ENCODE measurements at places on chromosomes 4 and X. TPM values are rescaled to one million over a fixed set of nuclear protein-coding genes. Genes with fewer than 3 reads are reported as not detected.

DNA sequence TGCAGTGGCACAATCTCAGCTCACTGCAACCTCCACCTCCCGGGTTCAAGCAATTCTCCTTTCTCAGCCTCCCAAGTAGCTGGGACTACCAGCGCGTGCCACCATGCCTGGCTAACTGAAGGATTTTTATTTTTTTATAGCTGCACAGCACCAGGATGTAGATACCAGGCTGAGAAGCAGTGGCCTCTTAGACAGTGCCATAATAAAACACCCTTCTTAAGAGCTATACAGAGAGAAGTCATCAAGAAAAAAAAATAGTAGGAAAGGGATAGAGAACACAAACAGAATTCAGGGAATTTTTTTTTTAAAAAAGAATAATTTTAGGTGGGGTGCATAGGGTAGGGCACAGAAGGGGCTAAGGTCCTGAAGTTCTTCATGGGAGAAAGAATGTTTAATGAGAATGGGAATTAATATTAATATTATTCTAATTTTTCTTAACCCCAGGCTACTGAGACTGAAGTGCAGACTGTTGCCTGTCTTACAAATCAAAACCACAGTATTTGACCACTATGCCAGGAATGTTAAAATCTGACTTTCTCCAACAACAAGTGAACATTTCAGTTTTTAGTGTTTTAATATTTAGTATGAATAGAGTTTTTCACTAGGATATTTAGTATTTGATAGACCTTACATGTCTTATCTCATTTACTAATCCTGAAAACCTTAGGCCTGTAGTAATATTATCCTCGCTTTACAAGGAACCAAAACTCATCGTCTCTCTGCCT is 146.7 kb downstream of the KCNIP4 start:
- no peak for DNase-seq

GRCh38 chr4:95193391-95194224 is 355.2 kb downstream of the UNC5C start:
- DNase-seq: no peak

DNA sequence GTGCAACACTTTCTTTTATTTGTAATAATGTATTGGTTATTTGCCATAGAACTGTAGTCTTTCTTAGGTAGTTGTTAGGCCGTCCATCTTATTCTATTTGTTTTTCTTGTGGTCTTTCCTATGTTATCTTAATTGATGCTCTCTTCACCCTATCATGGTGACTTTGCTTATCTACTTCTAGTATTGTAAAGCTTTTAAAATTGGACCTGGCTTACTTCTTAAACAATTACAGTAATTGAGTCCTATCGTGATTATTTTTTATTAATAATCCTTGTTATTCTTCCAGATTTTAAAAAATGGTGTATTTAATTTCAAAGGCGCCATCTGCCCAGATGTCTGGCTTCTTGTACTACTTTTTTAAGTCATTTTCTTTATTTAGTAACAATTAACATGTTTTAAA is 63.7 kb downstream of the CLCN5 start:
- DNase-seq: no peak

DNA sequence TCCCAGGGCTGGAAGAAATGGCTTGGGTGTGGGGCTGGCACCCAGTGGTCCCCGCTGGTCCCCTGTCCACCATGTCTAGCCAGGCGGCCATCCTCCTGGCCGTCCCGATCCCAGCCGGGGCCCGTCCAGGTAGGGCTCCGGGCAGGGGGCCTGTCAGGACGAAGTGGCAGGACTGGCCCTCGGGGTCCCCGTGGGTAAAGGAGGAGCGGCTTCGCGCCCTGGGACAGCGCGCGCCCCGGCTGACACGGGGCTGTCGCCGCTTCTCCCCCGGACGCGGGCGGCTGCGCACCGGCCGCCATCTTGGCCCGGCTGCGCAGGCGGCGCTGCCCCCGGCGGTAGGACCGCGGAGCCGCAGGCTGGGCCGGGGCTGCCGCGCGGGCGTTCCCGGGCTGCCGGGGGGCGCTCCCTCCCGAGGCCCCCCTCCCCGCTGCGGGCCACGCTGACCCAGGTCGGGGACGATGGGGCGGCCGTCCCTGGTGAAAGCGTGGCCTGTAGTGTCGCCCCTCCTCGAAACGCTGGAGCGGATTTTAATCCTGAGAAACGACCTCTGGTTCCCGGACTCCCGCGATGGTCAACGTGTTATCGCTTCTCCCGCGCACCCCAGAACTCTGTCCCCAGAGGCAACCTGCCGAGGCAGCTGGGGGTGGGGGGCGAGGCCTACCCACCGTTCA is 60.4 kb upstream of the BCOR start:
- DNase-seq: peak; percentile 48

GRCh38 chrX:134525086-134525792 is 65.3 kb downstream of the HPRT1 start:
- no peak for DNase-seq

- DNase-seq: no peak
Observed at GRCh38 chr4:94665500-94666404, 92.0 kb upstream of the BMPR1B start.

DNA sequence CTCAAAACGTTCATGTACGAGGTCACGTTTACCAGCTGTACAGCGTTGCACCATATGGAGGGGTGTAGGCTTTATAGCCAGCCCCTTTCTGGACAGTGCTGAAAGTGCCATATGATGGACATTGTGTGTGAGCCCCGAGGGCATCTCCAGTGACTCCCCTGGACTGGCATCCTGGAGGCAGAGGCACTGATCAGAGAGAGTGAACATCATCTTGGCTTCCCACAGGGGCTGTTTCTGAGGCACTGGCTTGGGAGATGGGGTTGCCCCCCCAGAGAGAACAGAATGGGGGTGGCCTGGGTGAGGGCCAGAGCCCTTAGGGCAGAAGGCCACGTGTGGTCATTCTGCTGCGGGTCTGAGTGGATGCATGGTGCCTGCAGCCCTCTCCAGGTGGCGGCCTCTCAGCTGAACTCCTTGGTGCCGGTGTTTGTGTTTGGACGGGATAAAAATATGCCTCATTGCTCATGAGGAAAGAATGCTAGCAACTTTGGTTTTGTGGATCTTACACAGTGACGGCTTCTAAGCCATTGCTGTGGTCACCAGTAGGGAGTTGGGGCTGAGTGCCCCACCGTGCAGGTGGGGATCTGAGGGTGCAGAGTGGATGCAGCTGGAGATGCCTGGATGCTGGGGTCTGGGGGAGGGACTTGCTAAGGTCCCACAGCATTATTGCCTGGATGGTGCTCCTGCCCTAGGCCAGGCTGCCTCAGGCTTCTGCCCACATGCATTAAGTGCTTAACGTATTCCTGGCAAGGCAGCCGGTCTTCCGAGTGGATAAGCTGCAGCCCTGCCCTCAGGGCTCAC is 3.4 kb downstream of the WFS1 start:
- peak; percentile 45 for DNase-seq

DNA sequence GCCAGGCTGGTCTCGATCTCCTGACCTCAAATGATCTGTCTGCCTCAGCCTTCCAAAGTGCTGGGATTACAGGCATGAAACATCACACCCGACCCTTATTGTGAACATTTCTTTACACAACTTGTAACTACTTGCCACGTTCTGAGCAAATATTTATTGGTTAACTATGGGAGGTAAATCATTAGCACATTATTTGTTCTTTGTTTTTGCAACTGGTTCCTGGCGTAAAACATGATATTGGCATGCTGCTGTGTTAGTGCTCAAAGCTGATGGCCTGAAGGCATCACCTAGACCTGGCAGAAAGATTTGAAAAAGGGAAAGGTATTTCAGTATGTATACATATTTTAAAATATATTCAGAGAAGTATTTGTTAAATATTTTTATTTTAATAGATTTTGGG is 438.3 kb upstream of the PRKX start:
- no peak for DNase-seq

DNA sequence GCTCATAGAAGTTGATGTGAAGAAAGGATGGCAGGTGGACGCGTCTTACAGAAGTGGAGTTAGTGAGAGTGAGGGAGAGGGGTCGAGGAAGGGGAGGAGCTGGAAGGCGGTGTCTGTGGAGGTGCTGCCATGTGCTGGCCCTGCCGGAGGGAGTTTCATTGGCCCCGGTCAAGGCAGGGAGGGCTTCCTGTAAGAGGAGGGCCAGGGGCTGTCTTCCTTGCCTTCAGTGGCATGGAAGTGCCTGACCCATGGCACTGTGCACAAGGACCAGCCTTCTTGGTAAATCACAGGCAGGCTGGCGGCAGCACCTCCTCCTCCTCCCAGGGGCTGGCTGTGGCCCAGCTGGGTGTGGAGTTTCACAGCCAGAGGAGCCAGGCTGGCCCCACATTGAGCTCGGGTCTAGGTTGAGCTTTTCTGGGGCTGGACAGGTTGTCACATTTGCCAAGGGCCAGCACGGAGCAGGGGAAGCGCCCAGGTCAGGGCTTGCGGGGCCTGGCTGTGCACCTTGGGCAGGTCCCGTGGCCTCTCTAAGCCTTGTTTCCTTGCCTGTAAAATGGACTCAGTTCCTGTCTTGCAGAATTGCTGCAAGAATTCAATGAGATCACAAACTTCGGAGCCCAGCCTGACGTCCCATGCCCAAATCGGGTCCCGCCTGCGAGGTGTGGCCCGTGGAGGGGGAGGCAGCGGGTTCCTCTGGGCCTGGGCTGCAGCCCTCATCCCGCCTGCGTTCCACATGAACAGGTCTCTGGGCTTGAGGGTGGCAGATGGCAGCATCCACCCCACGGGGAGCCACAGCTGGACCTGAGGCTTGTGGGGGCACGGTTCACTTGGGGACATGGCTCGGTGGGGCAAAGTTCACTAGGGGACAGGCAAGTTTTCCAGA is 7.0 kb downstream of the HTRA3 start:
- DNase-seq: peak; percentile 22

DNA sequence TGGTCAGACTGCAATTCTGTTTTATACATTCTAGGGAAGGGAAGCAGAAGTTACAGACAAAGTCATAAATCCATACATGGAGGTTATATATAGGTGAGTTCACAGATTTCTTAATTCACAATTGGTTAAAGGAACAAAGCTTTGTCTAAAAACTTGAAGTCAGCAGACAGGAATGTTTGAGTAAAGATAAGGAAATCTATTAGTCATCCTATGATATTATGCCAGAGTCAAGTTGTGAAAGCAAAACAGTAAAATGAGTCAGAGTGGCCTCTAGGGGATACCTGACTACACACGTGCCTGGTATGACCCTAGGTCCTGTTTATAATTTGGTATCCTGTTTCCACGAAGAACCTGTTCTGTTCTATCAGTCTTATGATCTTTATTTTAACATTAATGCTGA is 31.5 kb downstream of the ACTRT1 start:
- DNase-seq: no peak

GRCh38 chrX:19659929-19660328 is 144.6 kb upstream of the MAP3K15 start:
- DNase-seq: no peak

GRCh38 chr4:51831133-51831532 is 11.8 kb upstream of the DCUN1D4 start:
- DNase-seq: peak; percentile 75

- DNase-seq: no peak
Observed at GRCh38 chr4:184413261-184414046, 60.9 kb downstream of the IRF2 start.

DNA sequence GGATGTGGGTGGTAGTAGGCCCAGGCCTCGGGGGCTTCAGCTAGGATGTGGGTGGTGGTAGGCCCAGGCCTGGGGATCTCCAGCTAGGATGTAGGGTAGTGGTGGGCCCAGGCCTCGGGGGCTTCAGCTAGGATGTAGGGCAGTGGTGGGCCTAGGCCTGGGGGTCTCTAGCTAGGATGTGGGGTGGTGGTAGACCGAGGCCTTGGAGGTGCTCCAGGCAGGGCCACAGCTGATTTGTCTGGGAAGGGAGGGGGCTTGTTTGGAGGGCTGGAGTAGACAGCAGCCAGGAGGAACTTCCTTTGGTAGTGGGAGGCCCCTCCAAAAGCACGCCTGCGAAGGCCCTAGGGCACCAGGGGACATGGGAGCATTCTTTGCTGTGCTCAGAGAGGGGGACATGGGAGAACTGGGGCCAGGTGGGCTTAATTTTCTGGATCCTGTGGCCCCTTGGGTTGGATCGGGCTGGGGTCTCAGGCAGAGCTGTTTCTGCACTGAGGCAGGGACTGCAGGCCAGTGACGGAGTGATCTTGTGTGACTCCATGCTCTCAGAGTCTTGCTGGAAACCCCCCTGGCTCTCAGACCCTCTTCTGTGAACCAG is 3.3 kb upstream of the SPON2 start:
- DNase-seq: no peak

DNA sequence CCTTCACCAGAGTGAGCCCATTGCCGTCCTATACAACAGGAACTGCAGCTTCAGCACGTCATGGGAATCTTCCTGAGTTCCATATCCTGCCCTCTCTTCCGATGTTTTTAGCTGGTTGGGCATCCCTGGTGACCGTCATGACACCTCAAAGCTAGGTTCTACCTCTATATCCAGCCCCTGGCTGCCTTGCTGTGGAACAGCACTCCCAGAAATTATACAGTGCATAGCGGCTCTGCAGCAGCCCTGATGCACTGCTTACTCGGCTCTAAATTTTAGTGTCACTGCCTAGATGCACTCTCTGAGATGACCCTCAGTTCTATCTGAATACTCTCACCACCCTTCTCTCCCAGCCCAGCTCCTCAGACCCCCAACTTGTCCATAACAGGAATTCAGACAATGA is 44.3 kb downstream of the ARHGEF38 start:
- no peak for DNase-seq

- no peak for DNase-seq
Observed at GRCh38 chr4:86946868-86947500, 12.2 kb downstream of the AFF1 start.

DNA sequence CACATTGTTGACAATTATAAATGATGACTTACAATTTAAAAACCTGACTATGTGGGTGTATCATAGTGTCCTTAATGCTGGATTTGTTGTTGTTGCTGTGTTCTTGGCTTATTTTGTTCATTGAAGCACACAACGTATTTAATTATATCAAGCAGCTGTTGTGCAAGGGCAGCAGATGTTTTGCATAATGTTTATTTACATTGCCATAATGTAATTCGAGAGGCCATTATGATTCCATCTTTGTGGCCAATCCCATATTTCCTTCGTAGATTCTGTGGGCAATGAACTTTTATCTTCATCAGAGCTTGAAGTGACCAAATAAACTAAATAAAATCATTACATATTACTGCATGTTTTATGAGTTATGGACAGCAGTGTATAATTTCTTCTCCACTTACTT is 422.6 kb upstream of the GALNTL6 start:
- no peak for DNase-seq

GRCh38 chr4:147756417-147756816 is 24.5 kb downstream of the ARHGAP10 start:
- DNase-seq: no peak

GRCh38 chr4:120801137-120801758 is 121.3 kb downstream of the PRDM5 start:
- no peak for DNase-seq

GRCh38 chr4:38023347-38024205 is 63.4 kb downstream of the PTTG2 start:
- no peak for DNase-seq

NUP62CL gene
- 1.6 TPM for total RNA-seq

CD99L2 gene
- total RNA-seq: 49.9 TPM

GAGE12J gene
- not detected for total RNA-seq

TAF9B gene
- total RNA-seq: 30.4 TPM

PCDH11X gene
- total RNA-seq: 2.2 TPM

EFNB1 gene
- 5.9 TPM for total RNA-seq

CT45A10 gene
- not detected for total RNA-seq

NBDY gene
- total RNA-seq: 53.6 TPM

UGT2B15 gene
- not detected for total RNA-seq

IL1RAPL1 gene
- 0.66 TPM for total RNA-seq

SASH3 gene
- not detected for total RNA-seq

USP17L28 gene
- total RNA-seq: not detected

PCDH7 gene
- total RNA-seq: 2.8 TPM

MCF2 gene
- 1.2 TPM for total RNA-seq

TBX22 gene
- not detected for total RNA-seq

Measured in glutamatergic neuron (in vitro differentiated cells).